ENCODE measurements at places on chromosomes 5 and 9.

DNA sequence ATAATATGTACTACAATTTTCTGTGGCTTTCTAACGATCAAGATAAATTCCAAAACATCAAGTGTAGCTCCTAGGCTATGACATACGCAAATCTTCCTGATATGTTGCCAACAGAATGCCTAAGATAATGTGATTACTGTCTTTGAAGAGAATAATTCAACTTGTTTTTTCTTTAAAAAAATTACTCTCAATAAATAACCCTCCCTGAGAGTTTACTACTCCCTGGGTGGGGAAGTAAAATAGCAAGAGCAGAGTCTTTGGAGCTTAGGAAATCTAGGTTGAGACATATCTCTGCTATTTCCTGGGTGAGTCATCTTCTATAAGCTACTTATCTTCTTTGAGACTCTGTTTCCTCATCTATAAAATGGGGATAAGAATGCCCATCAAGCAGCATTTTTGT, 201.2 kb downstream of the ACTL7B start:
- DNase-seq = no peak

- DNase-seq = no peak
Measured at GRCh38 chr5:61301341-61302199, 30.5 kb upstream of the ZSWIM6 start.

- DNase-seq = no peak
Measured at GRCh38 chr9:79286992-79287707, 284.6 kb upstream of the TLE4 start.

DNA sequence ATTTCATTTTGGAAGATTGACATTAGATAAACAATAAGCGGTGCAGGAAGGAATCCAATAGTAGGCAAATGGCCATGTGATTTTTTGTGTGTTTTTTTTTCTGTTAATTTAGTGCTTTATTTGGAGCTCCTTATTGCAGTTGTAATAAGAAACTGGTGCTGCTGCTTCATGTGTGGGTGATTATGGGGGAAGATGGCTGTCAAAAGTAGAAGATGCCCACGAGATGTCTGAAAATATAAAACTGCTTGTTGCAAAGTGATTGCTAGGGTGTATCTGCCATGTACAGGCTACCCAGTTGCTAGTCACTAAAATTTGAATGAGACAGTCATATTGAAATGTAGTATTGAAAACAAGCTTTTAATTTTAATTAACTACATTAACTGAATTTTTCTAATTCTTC, 216.7 kb upstream of the FTMT start:
- DNase-seq = no peak

GRCh38 chr5:146796911-146797310, 81.6 kb downstream of the PPP2R2B start:
- DNase-seq = no peak

DNA sequence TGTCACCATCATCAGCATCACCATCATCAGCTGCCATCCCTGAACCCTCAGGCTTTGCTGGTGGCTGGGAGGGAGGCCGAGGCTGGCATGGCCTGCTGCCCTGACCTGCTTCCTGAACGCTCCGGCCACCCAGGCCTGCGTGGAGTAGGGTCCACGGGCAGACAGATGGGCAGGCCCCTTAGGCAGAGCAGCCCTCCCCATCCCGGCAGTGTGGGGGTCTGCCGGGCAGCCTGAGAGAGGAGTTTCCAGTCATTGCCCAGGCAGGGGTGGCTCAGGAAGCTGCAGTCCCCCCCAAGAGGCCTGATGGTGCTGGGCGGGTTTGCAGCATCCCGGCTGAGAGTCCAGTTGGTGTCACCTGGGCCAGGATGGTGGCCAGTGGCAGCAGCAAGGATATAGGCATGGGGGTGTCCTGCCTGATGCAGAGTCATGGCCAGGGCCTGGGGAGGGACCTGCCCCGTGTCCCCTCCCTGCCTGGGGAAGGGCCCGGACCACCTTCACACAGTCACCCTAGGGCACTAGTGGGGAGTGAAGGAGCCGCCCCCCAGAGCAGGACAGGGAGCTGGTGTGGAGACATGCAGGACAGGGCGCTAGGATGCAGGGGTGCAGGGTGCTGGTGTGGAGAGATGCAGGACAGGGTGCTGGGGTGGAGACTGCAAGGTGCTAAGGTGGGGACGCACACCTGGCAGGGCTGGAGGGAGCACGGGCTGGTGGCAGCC, 7.7 kb upstream of the EGFL7 start:
- no peak for DNase-seq

DNA sequence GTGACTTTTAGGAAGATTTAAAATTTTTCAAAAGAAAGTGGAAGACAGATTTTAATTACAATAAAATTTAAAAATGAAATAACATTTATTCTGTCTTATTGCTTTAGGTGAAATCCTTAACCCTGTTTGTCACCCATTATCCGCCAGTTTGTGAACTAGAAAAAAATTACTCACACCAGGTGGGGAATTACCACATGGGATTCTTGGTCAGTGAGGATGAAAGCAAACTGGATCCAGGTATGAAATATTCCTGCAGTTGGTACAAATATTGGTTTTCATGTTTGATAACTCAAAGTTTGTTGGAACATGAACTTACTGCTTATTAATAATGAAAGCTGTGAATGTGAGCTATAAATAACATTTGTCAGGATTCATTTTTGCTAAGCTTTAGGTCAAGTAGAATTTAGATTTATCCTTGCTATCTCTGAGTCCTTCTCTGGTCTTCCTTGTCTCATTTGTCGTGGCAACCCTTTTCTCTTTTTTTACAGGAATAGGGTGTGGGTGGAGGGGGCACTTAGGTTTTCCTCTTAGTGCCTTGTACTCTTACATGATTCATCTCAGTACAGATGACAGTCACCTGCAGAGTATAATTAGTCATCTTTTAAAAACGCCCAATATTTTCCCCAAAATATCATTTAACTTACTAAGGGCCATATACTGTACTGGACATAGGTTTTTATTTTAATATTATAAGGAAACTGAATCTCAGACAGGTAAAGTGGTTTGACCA, 95.3 kb upstream of the RASGRF2 start:
- DNase-seq = no peak

DNA sequence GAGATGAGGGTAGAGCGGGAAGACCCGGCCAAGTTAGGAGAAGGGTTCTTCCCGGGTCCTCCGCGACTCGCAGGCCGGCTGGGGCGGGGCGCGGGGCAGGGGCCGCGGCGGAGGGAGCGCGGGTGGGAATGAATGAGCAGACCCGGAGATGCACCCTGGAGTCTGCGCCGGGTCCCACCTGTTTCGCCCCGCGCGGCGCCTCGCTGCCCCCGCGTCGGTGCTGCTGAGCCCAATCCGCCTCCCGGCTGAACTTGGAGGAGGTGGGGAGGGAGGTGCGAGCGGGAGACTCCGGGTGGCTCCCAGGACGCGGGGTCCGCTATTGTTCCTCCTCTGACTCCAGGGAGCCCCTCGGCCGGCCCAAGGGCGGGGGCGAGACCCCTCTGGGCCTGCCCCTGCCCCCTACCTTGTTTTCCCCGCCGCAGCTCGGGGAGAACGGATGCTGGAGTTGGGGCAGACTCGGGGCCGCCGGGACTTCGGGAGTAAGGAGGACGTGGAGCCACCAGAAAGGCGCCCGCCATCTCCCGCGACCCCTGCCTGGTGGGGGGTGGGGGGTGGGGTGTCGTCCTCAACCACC, 659 bp downstream of the RAI14 start:
- no peak for DNase-seq

- DNase-seq = no peak
Measured at GRCh38 chr5:102453716-102454115, 45.1 kb downstream of the SLCO6A1 start.

DNA sequence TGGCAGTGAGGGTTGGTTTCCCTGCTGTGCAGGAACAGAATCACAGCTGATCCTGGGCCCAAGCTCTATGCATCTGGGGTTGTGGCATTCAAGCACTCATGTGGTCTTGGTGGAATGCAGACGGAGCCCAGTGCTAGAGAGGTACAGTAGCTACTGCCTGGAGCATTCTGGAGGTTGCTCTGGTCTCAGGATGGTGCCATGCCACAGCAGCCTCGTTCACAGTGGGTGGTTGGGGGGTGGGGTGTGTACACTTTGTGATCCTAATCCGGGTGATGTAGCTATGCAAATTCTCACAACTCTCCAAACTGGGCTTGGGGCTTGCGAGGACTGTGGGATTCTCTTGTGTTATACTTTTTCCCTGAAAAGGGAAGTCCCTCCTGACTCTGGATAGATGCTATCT, 45.2 kb downstream of the FGD3 start:
- no peak for DNase-seq

- DNase-seq = no peak
Measured at GRCh38 chr5:10277773-10278630, 27.9 kb downstream of the CCT5 start.

DNA sequence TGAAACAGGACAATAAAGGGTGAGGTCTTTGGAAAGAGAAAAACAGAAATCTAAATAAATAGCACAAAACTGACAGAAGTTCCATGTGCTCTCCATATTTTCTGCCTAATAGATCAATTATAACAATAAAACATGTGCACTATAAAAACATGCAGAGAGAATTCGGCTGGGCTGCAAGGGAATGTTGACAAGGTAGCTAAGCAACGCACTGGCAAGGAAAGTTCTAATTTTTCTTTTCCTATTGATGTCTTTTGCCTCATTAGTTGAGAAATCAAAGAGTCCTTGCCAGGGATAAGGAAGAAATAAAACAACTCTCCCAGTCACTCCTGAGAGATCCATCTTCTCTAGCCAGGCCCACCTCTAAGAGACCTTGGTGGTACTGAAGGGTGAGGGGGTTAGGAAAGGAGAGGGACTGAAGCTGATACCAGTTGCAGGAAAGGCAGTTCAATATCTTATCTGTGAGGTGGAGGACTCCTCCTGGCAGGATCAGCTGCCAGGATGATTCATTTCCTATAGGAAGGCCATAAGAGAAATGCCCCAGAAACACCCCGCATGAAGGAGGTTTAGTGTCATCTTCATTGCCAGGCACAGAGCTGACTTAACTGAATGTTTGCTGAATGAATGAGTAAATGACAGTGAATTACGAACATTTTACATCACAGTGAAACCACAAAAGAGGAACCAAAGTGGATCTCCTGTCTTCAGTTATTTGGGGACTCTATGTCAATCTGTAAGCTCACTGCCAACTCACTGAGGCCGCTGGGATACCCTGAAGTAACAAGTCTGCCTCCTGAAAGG, 63.7 kb upstream of the IFNK start:
- no peak for DNase-seq

- DNase-seq = no peak
Measured at GRCh38 chr5:2257326-2258244, 374.9 kb upstream of the IRX4 start.

DNA sequence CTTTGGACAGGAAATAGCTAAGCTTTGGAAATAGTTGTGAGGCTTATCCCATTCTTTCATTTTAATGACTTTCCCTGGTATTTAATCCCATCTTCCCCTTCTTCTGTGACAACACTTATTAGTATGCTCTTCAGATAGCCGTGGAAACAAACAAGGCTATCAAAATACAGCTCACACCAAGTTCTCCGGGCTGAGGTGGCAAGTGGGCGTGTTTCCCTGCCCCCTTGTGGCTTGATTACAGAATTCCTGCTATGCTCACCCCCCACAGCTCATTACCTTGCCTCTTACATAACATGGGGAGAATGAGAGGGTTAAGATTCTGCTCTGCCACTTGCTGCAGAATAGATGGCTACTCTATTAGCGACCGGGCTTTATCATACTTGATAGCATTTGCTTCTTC, 437.1 kb upstream of the TLE4 start:
- no peak for DNase-seq

GRCh38 chr9:89747596-89747995, 142.8 kb downstream of the GADD45G start:
- no peak for DNase-seq

DNA sequence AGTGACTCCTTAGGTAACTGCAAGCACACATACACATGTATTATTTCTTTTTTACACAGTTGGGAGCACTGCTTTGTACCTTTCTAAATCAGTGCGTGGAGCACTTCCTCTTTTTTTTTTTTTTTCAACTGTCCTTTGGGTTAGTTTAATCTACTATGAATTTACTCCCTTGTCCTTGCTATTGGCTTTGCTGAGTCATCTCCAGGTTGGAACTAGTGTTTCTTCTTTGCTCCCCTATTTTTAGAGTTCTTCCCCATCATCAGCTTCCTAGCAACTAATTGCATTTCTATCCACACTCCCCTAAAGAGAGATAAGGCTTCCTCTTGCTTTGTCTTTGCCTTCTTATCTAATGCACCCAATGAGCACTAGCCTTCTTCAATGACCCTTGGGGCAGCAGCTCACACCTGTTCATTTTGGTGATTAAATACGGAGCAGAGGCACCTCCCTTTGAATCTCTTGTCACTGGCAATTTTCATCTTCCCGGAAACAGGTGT, 24.3 kb downstream of the S100Z start:
- no peak for DNase-seq

DNA sequence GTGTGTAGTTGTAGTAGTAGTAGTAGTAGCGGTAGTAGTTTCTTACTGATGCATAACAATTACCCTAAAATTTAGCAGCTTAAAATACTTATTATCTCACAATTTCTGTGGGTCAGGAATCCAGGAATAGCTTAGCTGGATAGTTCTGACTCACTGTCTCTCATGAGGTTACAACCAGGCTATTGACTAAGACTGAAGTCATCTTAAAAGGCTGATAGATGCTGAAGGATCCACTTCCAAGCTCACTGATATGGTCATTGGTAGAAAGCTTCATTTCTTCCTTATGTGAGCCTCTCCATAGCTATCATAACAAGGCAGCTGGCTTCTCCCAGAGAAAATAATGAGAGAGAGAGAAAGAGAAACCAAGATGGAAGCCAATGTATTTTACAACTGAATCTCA, 147.5 kb upstream of the FBXL17 start:
- DNase-seq = no peak

DNA sequence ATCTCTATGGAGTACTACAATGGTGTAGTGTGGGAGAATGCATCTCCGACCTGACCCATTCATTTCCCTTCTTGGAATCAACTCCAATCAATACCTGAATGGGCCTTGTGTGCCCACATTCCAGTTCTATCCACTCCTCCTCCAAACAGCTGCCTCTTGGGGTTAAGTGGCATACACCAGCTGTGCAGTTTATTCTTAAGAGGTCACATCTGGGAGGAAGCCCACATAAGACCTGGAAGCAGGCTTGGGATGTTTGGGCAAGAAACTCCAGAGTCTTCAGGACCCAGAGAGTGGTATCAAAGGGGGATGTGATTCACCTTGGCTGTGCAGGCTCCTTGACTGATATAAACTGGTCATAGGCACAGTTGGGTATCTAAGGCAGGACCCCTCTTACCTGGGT, 46.0 kb downstream of the ACTBL2 start:
- DNase-seq = no peak

GRCh38 chr9:3567988-3568387, 42.2 kb upstream of the RFX3 start:
- no peak for DNase-seq

GRCh38 chr9:93096131-93096802, at the start of gene CARD19:
TSS of gene CARD19 (plus strand) at chr9:93096217. CDS start at chr9:93096346, 129 bp downstream.
- DNase-seq = no peak

DNA sequence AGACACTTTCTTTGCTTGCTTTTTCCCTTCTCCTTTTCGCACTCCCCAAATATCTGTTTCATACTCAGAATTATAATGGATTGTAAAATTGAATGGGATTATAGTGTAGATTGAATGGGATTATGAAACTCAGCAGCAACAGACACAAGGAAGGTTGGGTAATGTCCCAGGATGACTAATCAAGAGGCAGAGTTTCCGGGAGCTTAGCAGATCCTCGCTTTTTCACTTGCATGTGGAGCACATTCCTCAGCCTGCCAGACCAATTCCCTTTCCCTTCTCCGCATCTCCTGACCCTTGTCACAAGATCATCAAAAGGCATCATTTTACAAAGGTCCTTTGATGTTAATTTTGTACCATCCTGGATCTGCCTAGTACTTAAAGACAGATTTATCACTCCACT, 55.1 kb upstream of the SLC1A1 start:
- DNase-seq = no peak

- DNase-seq = no peak
Measured at GRCh38 chr9:34963552-34963951, 5.5 kb downstream of the PHF24 start.

All from NCI-H1930 (cell line).